ENCODE measurements at places on chromosomes 7 and 10.

- no peak for DNase-seq
Measured at GRCh38 chr7:50358041-50358705, 53.7 kb downstream of the IKZF1 start.

- DNase-seq, result no peak
Measured at GRCh38 chr10:97549587-97550322, 22.8 kb upstream of the ANKRD2 start.

GRCh38 chr10:116109481-116109880 is 163.5 kb downstream of the GFRA1 start:
- DNase-seq, result no peak

DNA sequence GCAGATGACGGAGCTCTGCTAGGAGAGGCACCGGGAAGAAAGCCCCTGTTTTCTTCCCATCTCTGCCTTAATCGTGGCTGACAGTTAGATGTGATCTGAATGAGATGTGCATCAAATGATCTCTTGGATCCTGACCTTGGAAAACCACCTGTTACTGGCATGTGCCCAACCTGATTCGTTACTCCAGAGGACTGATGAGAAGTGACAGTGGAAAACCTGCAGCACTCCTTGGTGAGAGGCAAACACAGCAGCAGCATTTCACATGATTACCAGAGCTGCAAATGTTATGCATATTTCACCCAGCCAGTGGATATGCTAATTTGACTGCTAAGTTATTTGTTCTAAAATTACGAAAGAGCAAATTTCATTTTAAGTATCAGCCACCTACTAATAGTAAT is 95.3 kb downstream of the PTPRN2 start:
- no peak for DNase-seq
